SW480 (cell line): ENCODE measurements at places on chromosomes 12 and 14.
A peak's percentile ranks its signal among the peaks of the same experiment; 100 is the strongest.

- DNase-seq = no peak
Measured at GRCh38 chr14:85599939-85600338, 70.0 kb downstream of the FLRT2 start.

DNA sequence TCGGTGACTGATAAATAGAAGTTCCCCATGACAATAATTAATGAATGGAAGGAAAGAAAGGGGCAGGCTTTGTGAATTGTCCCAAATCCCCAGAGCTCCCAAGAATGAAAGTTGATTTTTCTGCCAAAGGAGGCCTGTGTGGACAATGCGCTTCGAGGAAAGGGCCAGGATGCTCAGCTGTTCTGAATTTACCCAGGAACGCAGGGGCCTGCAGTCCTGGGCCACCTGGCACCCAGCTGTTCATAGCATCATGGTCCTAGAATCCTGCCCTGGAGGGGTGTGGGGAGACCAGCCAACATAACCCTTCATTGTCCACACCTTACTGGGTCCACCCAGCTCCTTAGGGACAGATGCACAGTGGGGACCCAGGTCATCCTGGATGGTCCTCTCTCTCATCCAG, 587.5 kb downstream of the BCL11B start:
- DNase-seq = no peak

DNA sequence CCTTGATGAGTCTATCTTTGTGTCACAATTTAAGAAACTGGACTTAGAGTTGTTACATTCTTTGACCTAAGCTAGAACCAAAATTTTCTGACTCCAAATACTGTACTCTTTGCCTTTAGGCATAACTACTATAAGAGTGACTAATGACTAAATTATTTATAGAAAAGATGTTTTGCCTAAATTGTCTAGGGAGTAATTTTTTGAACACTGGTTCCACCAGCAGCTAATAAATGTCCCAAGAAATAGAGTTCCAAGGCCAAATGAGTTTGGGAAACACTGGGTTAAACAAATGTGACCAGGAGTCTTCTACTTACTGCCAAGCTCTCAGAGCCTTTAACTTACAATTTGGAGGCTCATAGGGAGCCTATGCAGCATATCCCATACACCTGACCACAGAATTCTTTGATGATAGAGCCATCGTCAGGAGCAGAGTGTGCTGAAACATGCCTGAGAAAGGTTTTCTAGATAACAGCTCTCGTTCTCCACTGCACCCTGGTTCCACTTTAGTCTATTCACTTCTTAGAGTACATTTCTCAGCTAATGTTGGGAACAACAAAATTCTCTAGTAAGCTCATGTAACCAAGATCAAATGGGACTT, 215.9 kb upstream of the HMGA2 start:
- DNase-seq = no peak

GRCh38 chr12:102498471-102498870, 18.1 kb upstream of the IGF1 start:
- DNase-seq = no peak

DNA sequence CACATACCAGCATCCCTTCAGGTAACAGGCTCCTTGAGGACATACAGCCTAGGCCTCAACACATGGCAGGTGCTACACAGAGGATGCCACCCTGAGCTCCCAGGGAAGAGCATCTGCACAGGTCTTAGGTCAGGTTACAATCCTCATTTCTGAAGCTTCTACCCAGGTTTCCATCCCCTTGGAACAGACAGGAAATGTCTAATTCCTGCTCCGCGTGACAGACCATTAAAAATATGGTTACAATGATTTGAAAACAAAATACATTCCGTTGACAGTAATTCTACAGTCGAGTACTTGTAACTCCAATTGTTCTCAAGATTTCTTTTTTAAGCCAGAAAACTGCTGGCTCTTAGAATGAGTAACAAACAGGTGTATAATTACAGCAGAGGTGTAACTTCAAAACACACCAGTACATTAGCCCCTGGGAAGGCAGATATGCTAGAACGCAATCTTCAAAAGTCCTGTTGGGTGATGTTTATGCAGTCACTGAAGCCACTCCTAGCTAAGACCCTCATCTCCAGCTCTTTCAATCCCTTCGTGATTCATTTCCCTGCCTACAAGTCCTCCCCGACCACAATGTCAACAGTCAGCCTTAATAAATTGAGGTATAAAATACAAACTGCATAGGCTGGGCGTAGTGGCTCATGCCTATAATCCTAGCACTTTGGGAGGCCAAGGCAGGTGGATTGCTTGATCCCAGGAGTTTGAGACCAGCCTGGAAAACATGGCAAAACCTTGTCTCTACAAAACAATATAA, 11.6 kb downstream of the SETD3 start:
- no peak for DNase-seq

- DNase-seq = no peak
Measured at GRCh38 chr14:91227183-91227628, 17.3 kb downstream of the GPR68 start.

GRCh38 chr14:80942191-80942600, 658 bp upstream of the CEP128 start:
- peak; percentile 6 for DNase-seq

GRCh38 chr14:74265301-74265965, 26.2 kb downstream of the VSX2 start:
- DNase-seq = no peak

- peak; percentile 23 for DNase-seq
Measured at GRCh38 chr14:61894452-61895077, 132.3 kb downstream of the SNAPC1 start.

DNA sequence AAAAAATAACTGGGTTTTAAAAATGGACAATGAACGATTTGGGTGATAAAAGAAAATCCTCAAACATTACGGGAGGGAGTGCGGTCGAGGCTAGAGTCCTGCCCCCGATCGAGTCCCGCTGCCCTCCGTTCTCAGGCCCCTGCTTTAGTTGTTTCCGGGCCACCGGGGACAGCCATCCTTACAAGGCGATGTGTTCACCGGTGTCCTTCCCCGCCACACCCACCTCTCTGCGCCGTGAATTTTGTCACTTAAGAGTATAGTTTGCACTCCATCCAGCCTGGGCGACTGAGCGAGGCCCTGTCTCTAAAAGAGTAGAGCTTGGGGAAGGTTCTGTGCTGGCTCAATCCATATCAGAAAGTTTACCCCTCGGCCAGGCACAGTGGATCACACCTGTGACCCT, 2.9 kb downstream of the ULK1 start:
- DNase-seq = no peak

DNA sequence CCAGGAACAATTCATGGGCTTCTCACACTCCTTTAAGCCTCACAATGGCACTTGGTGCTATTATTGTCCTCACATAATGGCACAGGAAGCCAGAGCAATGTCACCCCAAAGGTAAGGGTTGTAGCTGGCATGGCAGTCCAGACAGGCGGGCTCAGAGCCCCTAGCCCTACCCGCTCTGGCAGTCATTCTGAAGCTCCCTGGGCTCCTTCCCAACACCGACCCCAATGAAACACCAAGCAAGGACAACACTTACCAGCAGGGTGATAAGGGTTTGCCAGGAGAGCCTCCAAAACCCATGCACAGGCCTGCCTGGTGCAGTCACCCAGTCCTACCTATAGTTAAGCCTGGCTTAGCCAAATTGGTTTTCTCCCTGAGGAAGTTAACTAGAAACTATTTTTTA, 30.8 kb downstream of the MAX start:
- no peak for DNase-seq

DNA sequence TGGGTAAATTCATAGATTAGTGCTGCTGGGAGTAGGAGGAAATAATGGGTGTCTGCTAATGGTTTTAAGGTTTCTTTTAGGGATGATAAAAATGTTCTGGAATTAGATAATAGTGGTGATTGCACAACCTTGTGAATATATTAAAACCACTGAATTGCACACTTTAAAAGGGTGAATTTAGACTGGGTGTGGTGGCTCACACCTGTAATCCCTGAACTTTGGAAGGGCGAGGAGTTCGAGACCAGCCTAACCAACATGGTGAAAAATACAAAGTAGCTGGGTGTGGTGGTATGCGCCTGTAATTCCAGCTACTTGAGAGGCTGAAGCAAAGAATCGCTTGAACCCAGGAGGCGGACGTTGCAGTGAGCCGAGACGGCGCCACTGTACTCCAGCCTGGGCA, 1.3 kb downstream of the RAD52 start:
- DNase-seq = no peak

GRCh38 chr14:59067127-59067894, 121.2 kb upstream of the DAAM1 start:
- DNase-seq = no peak

DNA sequence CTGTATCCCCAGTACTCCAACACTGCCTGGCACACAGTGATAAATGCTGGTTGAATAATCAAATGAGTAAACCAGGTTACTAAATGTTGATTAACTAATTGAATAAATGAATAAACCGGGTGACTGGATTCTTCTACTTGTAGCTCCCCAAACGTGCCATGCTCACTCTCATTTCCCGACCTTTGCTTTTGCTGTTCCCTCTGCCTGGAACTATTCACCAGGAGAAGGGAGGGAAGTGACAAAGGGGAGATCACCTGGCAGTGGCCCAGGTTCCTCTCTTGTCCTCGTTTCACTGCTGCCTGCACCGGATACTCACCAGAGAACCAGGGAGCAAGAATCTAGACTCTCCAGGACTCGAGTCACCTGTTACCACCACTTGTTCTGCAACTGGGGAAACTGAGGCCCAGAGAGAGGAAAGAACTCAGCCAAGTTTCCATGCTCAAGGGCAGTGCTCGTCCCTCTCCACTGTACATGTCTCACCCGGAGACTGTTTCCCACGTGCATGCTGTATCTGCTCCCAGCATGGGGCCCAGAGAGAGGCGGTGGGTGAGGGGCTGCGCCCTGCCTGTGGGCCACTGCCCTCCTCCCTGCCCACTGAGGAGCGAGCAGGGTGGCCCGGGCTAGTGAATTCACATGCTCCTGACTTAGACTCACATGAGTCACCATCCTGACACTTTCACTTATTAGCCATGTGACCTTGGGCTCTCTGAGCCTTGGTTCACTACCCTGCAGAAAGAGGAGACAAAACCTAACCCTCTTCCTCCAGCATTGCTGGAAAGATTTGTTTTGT, 17.7 kb upstream of the POP5 start:
- DNase-seq = peak; percentile 33

GRCh38 chr12:11535127-11535526, 114.3 kb upstream of the ETV6 start:
- DNase-seq = no peak

DNA sequence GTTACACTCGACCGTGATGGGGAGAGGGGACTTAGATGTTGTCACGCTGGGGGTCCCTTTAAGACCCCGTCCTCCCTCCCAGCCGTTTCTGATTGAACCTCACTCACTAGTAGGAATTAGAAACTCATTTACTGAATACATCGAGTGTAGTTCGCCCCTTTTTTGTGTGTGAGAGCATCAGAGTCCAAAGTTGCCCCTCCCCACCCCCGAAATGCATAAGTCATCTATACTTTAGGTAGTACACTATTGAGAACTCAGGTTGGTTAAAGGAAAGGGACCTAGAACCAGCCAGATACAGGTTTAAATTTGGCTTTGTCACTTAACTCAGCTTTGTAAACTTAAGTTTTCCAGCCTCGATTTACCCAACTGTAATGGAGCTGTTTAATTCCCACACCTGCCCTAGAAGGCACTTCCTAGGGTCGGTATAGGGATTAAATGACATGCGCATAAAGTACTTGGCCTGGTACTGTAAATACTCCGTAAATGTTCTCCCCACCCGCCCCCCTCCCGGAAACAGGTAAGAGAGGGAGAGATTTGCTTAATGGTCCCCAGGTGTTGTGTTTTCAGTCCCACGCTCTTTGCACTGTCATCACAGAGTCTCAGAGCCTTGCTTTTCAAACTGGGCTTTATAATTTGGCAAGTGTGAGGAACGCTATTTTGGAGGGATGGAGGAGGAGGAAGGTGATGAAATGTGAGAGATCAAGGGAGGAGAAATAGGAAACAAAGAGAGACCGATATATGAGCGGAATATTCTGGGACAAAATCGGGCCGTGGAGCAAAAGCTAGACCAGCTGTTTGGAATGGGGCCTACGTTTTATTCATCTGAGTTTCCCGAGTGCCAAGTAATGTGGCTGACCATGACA, 897 bp downstream of the SUDS3 start:
- no peak for DNase-seq

- DNase-seq = peak; percentile 98
Measured at GRCh38 chr12:32679091-32679919, at the start of gene DNM1L. TSS of gene DNM1L (plus strand) at chr12:32679301. CDS start at chr12:32679364, 63 bp downstream.

DNA sequence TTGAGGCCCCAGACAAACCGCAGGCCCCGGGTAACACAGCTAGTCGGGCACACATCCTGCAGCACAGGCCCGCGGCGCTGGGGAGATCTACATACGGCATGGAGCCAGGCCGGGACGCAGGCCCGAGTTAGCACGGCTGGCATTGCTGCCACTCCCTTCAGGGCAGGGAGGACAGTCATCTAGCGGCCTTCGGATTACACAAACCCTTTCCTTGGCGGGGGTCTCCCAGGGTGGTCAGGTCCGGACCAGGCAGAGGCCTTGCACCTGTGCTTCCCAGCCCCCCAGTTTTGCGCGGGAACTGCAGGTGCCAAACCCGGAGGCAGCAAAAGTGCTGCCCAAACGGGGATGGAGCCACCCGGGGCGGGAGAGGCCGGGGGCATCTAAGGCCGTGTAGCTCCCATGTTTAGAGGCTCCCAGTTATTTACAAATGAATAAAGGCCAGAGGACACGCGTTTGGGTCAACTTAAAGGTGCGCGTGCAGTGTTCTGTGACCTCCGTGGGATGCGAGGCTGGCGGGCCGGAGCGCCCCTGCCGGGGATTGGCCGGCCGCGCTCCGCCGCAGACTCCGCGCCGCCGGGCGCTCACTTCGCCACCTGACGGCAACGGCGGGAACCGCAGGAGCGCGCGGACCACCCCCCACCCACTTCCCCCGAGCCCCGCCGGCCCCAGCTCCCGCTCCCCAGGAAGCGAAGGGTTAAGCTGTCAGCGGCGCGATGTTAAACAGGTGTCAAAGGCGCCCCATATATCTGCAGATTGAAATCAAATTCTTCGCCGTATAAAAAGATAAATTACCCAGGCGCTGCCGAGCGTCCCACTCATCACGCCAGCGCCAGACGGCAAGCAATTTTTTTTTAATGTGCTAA, 18.1 kb downstream of the VSX2 start:
- DNase-seq = peak; percentile 48

DNA sequence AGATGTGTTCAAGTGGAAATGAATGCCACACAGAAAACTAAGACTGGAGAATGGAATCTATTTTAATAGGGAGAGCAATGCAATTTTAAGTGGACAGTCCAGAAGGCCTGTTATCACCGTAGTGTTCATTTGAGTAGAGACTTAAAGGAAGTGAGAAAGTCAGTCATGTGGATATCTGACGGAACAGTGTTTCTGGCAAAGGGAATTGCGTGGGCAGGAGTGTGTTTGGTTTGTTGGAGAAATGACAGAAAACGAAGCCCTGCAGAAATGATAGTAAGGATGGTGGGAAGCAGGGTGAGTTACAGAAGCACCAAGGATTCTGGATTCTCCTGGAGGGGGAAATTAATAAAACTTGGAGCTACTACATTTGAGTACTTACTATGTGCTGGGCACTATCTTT, 776.6 kb downstream of the MED13L start:
- no peak for DNase-seq

GRCh38 chr14:104431929-104432541, 147.5 kb upstream of the C14orf180 start:
- no peak for DNase-seq
